PC-3 (cell line): ENCODE measurements at places on chromosomes 1 and 21. TPM values are rescaled to one million over a fixed set of nuclear protein-coding genes. Genes with fewer than 3 reads are reported as not detected.
A peak's percentile ranks its signal among the peaks of the same experiment; 100 is the strongest.

- peak; percentile 16 for DNase-seq
Measured at GRCh38 chr1:14946684-14947238, 206.8 kb upstream of the TMEM51 start.

GRCh38 chr21:46369520-46370235 lies 45.7 kb downstream of the PCNT start:
- DNase-seq: no peak

GRCh38 chr1:80639777-80640533 lies 1160.8 kb upstream of the ADGRL2 start:
- no peak for DNase-seq

DNA sequence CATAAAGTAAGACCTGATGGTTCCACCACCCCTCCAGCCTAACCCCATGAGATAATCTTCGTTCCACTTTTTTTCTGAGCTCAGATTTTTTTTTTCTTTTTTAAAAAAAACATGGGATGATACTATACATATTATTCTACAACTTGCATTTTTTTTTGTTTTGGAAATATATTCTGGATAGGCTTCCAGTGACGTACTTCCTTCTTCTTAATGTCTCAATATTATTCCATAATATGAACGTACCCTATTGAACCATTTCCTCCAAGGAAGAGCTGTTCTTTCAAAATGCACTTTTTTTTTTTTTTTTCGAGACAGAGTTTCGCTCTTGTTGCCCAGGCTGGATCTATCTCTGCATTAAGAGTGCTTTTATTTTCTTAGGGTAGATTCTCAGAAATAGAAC lies 1.5 kb downstream of the EDEM3 start:
- no peak for DNase-seq

DNA sequence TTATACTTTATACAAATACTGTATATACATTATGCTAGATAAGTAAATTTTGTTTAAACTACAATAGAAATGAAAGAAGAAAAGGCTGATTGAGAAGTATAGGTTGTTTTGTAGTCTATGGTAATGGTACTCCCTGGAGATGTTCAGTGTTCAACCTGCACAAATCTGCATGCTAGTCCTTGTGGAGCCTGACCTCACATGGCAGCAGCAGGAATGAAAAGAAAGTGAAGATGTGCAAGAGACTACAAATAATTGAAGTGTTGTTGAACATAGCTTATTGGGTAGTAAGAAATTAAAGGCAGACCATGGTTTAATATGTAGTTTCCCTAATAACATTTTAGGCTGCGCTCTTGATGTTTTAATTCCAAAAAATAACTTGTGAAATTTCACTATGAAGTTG lies 201.2 kb downstream of the TGFB2 start:
- DNase-seq: peak; percentile 39

CASQ1 gene
- 0.12 TPM in 1 of 2 replicates, not detected in the other for total RNA-seq

GOLPH3L gene
- total RNA-seq: 9.6 and 15.6 TPM in 2 replicates
